ENCODE measurements at places on chromosomes 4 and X. TPM values are rescaled to one million over a fixed set of nuclear protein-coding genes. Genes with fewer than 3 reads are reported as not detected.
A peak's percentile ranks its signal among the peaks of the same experiment; 100 is the strongest.

DNA sequence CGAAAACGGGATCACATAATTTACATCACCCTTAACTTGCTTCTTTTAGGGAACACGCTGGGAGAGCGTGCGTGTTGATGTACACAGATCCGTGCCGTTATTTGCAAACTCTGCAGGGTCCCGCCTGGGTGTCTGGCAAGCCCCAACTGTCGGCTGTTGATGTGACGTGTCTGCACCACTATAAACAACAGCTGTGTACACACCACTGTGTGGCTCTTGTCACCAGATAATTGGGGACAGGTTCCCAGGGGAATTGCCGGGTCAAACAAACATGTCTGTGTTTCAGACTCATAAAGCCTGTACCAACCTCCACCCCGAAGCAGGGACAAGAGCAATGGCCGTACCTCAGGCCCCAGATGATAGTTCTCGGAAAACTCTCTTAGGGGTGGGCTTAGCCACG lies 105.0 kb upstream of the AFAP1 start:
- no peak for DNase-seq

GRCh38 chr4:38656111-38656510 lies 7.9 kb upstream of the KLF3 start:
- DNase-seq = no peak

GRCh38 chr4:159283696-159284095 lies 180.8 kb downstream of the RAPGEF2 start:
- DNase-seq = peak; percentile 75

- DNase-seq = no peak
Observed at GRCh38 chr4:156738766-156739165, 232.8 kb downstream of the PDGFC start.

- DNase-seq = peak; percentile 62
Observed at GRCh38 chr4:120977435-120977997, 55.0 kb upstream of the PRDM5 start.

GRCh38 chr4:59537246-59537886 lies 1662.8 kb upstream of the ADGRL3 start:
- no peak for DNase-seq

GRCh38 chr4:153465615-153466080 lies 512 bp upstream of the TMEM131L start:
- DNase-seq = peak; percentile 61

The PPAT gene
- total RNA-seq = 29.6 TPM

The CFI gene
- 0.83 TPM for total RNA-seq

The ZFP92 gene
- total RNA-seq = not detected

The ARSJ gene
- 46.1 TPM for total RNA-seq

The C4orf51 gene
- not detected for total RNA-seq

All from LHCN-M2 (cell line).